ENCODE measurements at places on chromosomes 11 and 22. TPM values are rescaled to one million over a fixed set of nuclear protein-coding genes. Genes with fewer than 3 reads are reported as not detected.
A peak's percentile ranks its signal among the peaks of the same experiment; 100 is the strongest.

GRCh38 chr22:21754523-21754922 lies 18.9 kb upstream of the YPEL1 start:
- H3K36me3 ChIP-seq, result peaks cover 8% of the 10 kb centered on the region
- peaks cover 46% of the 10 kb centered on the region for H3K4me1 ChIP-seq
- no peak for DNase-seq
- no peak overlapping the region for H3K4me3 ChIP-seq
- no peaks in the 10 kb centered on the region for H3K27me3 ChIP-seq
- peak overlapping the region; percentile 82 for H3K27ac ChIP-seq

The OR8G5 gene
- polyA plus RNA-seq, result not detected

DNA sequence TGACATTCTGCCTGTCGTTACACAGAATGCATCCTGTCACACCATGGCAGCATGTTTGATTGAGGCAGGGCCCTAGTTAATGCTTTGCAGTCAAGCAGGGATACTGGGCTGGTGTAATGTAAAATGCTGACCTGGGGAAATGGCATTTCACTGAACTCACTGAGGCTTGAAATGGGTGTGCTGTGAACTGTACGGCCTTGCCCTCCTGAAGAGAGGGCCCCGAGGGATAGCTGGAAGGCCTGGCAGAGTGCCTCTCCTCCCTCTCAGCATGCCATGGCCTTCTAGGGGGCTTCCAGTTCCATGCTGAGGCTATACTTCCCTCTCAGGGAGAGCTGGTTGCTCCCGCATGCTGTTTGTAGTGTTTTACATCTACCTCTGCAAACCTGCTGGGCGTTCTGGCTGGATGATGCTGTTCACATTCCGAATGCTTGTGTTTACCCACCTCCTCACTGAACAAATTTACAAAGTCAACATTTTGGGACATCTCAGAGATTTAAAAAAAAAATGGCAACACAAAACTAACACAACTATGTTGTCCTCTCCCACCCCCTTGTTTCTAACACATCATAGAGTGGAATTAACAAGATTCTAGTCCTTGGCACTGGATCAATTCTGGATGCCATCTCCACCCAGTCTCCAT lies 416.7 kb upstream of the CADM1 start:
- DNase-seq, result no peak
- no peaks in the 10 kb centered on the region for H3K36me3 ChIP-seq
- no peaks in the 10 kb centered on the region for H3K4me1 ChIP-seq
- H3K4me3 ChIP-seq, result no peak overlapping the region
- peaks cover 8% of the 10 kb centered on the region for H3K27me3 ChIP-seq
- H3K27ac ChIP-seq, result no peak overlapping the region

DNA sequence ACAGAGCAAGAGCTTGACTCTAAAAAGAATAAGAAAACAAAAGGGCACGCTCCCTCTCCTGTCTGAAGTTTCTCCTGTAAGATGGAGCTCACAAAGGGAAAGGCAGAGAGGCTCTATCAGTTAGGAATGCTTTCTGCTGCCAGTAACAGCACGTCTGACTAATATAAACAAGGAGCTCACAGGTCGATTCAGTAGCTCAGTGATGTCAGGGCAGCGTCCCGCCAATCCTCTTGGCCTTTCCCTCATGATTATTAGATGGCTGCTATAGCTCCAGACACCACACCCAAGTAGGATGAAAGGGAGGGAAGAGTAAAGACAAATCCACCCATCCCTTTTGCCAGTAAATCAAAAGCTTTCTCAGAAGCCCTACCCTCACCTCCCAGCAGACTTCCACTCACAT lies 51.3 kb upstream of the HMGXB4 start:
- H3K27me3 ChIP-seq, result no peaks in the 10 kb centered on the region
- no peaks in the 10 kb centered on the region for H3K4me1 ChIP-seq
- H3K27ac ChIP-seq, result no peak overlapping the region
- H3K4me3 ChIP-seq, result no peak overlapping the region
- no peaks in the 10 kb centered on the region for H3K36me3 ChIP-seq

GRCh38 chr22:44413211-44413610 lies 84.8 kb downstream of the RTL6 start:
- H3K4me1 ChIP-seq, result peaks cover 23% of the 10 kb centered on the region
- no peak overlapping the region for H3K4me3 ChIP-seq
- H3K36me3 ChIP-seq, result no peaks in the 10 kb centered on the region
- no peak overlapping the region for H3K27ac ChIP-seq

- H3K36me3 ChIP-seq, result no peaks in the 10 kb centered on the region
- DNase-seq, result no peak
- no peak overlapping the region for H3K27ac ChIP-seq
- no peaks in the 10 kb centered on the region for H3K27me3 ChIP-seq
Measured at GRCh38 chr11:69221086-69221485, 65.4 kb downstream of the SMIM38 start.

- H3K27ac ChIP-seq, result no peak overlapping the region
- H3K4me3 ChIP-seq, result no peak overlapping the region
- peaks cover 11% of the 10 kb centered on the region for H3K27me3 ChIP-seq
- no peak for DNase-seq
- H3K36me3 ChIP-seq, result peaks cover 18% of the 10 kb centered on the region
Measured at GRCh38 chr22:38837414-38837928, 6.4 kb downstream of the NPTXR start.

DNA sequence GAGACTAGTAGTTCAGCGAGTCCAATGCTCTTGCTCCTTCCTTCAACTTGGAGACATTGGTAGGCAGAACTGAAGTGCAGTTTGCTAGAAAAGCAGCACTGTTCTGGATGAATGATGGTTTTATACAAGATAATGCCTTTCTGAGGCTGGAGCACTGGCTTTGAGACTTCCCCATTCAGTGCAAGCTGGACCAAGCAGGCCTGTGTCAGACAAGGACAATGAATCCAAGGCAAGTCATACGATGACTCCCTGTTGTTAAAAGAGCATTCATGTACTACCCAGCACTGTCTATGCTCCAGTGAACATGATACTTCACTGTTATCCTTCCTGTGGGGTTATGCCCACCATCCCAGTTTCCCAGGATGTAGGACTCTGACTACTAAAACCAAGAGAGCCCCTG lies 242.3 kb upstream of the RAG2 start:
- H3K27ac ChIP-seq, result no peak overlapping the region
- peaks cover 5% of the 10 kb centered on the region for H3K4me1 ChIP-seq
- no peaks in the 10 kb centered on the region for H3K36me3 ChIP-seq
- H3K4me3 ChIP-seq, result no peak overlapping the region

DNA sequence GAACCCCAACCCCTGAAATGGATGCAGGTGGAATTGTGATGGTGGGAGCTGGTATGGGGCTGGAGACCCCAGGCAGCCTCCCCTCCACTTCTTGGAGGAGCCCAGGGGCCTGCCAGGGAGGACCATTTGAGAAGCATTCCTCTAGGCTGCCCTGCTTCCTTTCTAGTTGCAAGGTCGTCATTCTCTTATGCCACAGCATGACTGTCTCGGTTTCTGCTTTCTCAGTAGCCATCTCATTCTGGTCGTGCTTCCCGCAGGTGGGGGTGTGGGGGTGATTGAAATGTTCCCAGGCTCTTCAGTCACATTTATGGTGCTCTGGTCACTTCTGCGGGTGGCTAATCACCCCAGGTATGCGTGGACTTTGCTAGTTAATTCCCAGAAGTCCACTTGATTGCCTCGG lies 223.7 kb upstream of the TBCEL start:
- no peak overlapping the region for H3K27ac ChIP-seq
- no peak for DNase-seq
- H3K36me3 ChIP-seq, result peaks cover under 1% of the 10 kb centered on the region
- no peak overlapping the region for H3K4me3 ChIP-seq
- H3K27me3 ChIP-seq, result no peaks in the 10 kb centered on the region
- peaks cover 9% of the 10 kb centered on the region for H3K4me1 ChIP-seq

DNA sequence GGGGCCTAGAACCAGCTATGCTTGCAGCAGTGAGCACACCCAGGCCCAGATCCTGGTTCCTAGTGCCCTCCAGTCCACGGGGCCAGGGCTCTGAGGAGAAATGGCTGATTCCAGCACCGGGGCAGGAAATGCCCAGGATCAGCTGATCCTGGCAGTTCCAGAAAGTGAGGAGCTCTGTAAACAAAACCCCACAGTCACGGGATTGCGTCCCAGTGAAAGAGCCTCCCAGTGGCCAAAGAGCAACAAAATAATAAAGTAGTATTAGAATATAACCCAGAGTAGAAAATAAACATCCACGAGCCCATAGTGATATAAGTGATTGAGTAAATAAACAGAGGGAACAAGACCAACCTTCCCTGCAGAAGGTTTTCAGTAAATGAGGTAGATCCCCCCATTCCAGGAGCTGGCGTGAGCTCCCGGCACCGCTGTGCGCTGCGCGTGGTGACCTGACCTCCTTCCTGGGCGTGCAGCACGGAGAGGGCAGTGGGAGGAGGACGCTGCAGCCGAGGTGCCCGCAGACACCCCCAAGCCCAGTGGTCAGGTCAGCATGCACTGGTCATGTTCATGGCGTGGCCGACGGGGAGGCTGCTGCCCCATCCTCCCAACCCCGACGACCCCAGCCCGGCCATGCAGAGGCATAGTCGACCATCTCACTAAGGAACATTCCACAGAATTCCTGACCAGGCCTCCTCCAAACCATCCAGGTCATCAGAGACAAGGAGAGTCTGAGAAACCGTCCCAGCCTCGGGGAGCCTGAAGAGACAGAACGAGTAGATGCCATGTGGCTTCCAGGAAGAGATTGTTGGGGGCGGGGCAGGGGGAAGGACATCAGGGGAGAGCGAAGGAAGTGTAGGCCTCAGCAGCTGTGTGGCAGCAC lies 19.8 kb downstream of the PTDSS2 start:
- peaks cover 46% of the 10 kb centered on the region for H3K36me3 ChIP-seq
- H3K4me1 ChIP-seq, result peaks cover 11% of the 10 kb centered on the region
- H3K27me3 ChIP-seq, result no peaks in the 10 kb centered on the region
- peak; percentile 54 for DNase-seq
- no peak overlapping the region for H3K4me3 ChIP-seq
- H3K27ac ChIP-seq, result peak overlapping the region; percentile 61

The TMEM41B gene
- polyA plus RNA-seq, result 36.2 TPM

- peaks cover 9% of the 10 kb centered on the region for H3K36me3 ChIP-seq
- no peaks in the 10 kb centered on the region for H3K4me1 ChIP-seq
- H3K4me3 ChIP-seq, result no peak overlapping the region
- no peaks in the 10 kb centered on the region for H3K27me3 ChIP-seq
- DNase-seq, result no peak
- H3K27ac ChIP-seq, result no peak overlapping the region
Measured at GRCh38 chr11:18533365-18533764, 6.6 kb upstream of the TSG101 start.

The HTR3A gene
- polyA plus RNA-seq, result 0.38 TPM

The MS4A5 gene
- not detected for polyA plus RNA-seq

DNA sequence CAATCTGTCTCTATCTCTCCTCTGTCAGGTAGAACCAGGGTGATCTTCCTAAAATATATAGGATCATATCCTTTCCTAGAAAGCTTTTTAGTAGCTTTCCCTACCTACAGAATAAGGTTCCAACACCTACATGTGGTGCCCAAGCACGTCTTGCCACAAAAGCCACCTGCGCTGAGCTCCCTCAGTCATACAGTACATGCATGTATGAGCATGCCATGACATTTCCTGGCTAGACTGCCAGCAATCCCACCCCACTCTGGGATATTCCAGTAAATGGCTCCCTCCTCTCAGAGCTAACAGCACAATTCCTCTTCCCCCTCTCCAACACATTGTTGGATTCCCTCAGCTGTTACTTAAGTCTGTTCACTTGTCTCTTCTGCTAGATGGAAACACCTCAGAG lies 398.0 kb downstream of the TENM4 start:
- H3K27me3 ChIP-seq, result no peaks in the 10 kb centered on the region
- no peak overlapping the region for H3K27ac ChIP-seq
- no peak for DNase-seq
- no peaks in the 10 kb centered on the region for H3K36me3 ChIP-seq

The SIDT2 gene
- 51.7 TPM for polyA plus RNA-seq

The CHRDL2 gene
- 1.7 TPM for polyA plus RNA-seq

DNA sequence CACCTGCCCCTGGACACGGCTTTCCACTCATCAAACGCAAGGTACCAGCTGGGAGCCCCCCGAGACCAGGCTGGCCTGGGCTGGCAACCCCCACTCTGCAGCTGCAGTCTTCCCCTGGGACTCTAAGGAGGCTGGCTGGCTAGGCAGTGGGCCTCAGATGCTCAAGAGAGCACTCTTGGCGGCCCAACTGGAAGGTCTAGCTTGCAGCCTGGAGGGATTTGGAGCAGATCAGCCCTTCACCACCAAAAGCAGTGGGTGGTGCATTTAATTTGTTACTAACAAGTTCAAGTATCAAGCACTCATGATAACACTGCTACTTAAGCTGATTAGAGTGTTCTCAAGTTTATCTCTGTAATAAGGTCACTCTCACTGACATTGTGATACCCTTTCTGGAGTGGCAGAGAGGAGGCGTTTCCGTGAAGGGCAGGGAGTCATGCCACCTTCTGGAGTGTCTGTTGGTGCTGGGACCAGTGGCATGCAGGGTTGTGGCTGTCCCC lies 21.5 kb downstream of the C22orf23 start:
- H3K36me3 ChIP-seq, result peaks cover 90% of the 10 kb centered on the region
- peaks cover 16% of the 10 kb centered on the region for H3K4me1 ChIP-seq
- no peak for DNase-seq
- no peak overlapping the region for H3K4me3 ChIP-seq
- H3K27me3 ChIP-seq, result no peaks in the 10 kb centered on the region
- H3K27ac ChIP-seq, result no peak overlapping the region

- peaks cover 19% of the 10 kb centered on the region for H3K36me3 ChIP-seq
- H3K27me3 ChIP-seq, result no peaks in the 10 kb centered on the region
- peak overlapping the region; percentile 95 for H3K4me3 ChIP-seq
- H3K27ac ChIP-seq, result peak overlapping the region; percentile 91
- peaks cover 21% of the 10 kb centered on the region for H3K4me1 ChIP-seq
- DNase-seq, result no peak
Measured at GRCh38 chr11:117144477-117145392, 648 bp downstream of the PAFAH1B2 start.

The OR6A2 gene
- polyA plus RNA-seq, result not detected

- no peaks in the 10 kb centered on the region for H3K36me3 ChIP-seq
- peaks cover 12% of the 10 kb centered on the region for H3K4me1 ChIP-seq
- no peak for DNase-seq
- H3K27ac ChIP-seq, result no peak overlapping the region
Measured at GRCh38 chr11:78424334-78425270, 7.0 kb upstream of the GAB2 start.

The SPTBN2 gene
- polyA plus RNA-seq, result 88.2 TPM

- peaks cover 2% of the 10 kb centered on the region for H3K36me3 ChIP-seq
- H3K27me3 ChIP-seq, result no peaks in the 10 kb centered on the region
- H3K4me1 ChIP-seq, result no peaks in the 10 kb centered on the region
- no peak overlapping the region for H3K4me3 ChIP-seq
- H3K27ac ChIP-seq, result no peak overlapping the region
Measured at GRCh38 chr11:127898422-127899365, 688.7 kb downstream of the ETS1 start.

The RAB39A gene
- 7.3 TPM for polyA plus RNA-seq

DNA sequence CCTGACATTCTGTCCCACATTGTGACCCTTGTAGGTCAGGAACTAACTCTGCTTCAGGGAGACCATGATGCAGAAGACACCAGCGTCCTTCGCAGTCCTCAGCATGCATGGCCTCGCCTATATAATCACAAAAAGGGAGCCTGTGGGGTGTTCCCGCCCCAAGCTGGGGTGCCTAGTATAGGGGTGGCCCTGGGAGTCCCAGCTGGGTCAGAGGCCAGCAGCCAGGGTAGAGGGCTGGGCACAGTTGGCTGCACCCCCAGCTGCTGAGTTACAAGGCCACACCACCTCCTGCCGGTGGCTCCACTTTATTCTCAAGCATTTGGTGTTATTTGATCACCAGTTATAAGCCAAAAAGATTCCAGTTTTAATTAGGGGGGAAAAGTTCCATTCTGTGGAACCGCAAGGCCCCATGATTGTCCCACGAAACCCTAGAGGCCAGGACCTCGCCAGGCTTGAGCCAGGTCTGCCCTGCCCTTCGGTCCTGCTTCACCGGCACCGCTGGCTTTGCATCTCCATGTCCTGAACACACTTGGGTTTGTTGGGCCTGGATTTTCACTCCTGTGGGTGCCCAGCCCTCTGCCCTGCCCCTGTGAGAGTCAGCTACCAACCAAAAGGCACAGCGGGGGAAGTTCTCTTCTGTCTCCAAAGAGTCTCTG lies 15.0 kb upstream of the GNB1L start:
- peak overlapping the region; percentile 47 for H3K27ac ChIP-seq
- no peak for DNase-seq
- no peaks in the 10 kb centered on the region for H3K27me3 ChIP-seq
- no peak overlapping the region for H3K4me3 ChIP-seq

Data from spinal cord (tissue), 10 donors.